ENCODE measurements at places on chromosomes 5 and 9. TPM values are rescaled to one million over a fixed set of nuclear protein-coding genes. Genes with fewer than 3 reads are reported as not detected.
A peak's percentile ranks its signal among the peaks of the same experiment; 100 is the strongest.

Gene TAF11L10
- total RNA-seq: not detected

Gene NEURL1B
- 1.2 TPM for total RNA-seq

Gene ANKRD20A1
- 1.8 TPM for total RNA-seq

Gene CCL27
- total RNA-seq: 0.78 TPM

Gene CDC42SE2
- total RNA-seq: 110 TPM

Gene TTC16
- 2.0 TPM for total RNA-seq

Gene ACTBL2
- total RNA-seq: not detected

Gene PCDHA1
- not detected for total RNA-seq

Gene ORM2
- total RNA-seq: not detected

Gene SETX
- total RNA-seq: 39.9 TPM

Gene F2RL1
- total RNA-seq: 1.9 TPM

- no peak for ATAC-seq
Observed at GRCh38 chr5:166963596-166963995, 1327.8 kb upstream of the WWC1 start.

DNA sequence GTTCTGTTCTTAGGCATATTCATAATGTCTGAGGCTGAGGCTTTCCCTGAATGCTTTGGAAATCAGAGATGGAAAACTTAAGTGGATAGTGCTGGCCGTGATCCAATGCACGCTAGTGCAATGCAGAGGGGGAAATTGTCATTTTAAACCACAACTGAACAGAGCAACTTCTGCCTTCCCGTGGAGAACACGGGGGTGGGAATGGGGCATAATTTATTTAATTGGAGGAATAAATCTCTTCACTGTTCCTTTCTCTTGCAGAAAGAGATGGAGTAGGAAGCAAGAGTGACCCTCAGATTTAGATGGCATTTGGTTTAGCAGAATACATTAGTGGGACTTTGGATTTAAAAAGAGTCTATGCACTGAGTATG is 22.9 kb upstream of the NREP start:
- no peak for ATAC-seq

DNA sequence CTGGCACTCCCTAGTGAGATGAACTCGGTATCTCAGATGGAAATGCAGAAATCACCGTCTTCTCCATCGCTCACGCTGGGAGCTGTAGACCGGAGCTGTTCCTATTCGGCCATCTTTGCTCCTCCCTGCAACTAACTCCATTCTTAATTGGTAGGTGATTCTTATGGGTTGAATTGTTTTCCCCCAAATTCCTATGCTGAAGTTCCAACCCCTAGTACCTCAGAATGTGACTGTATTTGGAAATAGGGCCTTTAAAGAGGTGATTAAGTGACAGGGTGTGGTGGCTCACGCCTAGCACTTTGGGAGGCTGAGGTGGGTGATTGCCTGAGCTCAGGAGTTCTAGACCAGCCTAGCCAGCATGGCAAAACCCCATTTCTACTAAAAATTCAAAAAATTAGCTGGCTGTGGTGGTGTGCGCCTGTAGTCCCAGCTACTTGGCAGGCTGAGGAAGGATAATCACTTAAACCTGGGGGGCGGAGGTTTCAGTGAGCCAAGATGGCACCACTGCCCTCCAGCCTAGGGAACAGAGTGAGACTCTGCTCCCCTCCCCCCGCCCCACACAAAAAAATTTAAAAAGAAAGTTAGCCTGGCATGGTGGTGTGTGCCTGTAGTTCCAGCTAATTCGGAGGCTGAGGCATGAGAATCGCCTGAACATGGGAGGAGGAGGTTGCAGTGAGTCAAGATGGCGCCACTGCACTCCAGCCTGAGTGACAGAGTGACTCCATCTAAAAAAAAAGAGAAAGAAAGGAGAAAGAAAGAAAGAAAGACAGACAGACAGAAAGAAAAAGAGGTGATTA is 25.2 kb upstream of the FOCAD start:
- ATAC-seq: peak; percentile 43

GRCh38 chr5:149999359-149999758 is 1.1 kb downstream of the TIGD6 start:
- no peak for ATAC-seq

DNA sequence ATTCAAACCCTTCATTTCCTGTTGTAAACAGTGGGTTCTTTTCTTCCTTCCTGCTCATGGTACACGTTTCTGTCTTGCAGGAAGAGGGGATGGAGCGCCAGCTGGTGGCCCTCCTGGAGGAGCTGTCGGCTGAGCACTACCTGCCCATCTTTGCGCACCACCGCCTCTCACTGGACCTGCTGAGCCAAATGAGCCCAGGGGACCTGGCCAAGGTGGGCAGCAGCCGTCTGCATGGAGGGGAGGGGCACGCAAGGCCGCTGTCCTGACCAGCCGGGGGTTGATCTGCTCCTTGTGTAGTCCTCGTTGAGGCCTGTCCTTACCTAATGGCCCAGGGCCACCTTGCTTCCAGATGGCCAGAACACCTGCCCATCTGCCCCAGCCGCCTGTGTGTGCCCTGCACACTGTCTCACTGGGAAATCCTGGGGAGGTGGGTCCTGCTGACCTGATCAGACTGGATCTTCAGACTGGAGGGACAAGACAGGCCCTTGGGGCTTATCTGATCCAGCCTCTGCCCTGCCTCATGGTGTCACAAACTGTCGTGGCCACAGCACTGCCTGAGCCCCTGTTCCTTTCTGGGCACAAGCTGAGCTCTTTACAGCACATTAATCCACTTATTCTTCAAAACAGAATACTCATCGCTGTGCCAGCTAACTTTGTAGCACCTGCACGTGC is 44.7 kb downstream of the LRSAM1 start:
- no peak for ATAC-seq

GRCh38 chr9:85421641-85422040 is 320.1 kb downstream of the AGTPBP1 start:
- ATAC-seq: no peak

GRCh38 chr5:389197-389821 is 53.7 kb upstream of the EXOC3 start:
- ATAC-seq: no peak

DNA sequence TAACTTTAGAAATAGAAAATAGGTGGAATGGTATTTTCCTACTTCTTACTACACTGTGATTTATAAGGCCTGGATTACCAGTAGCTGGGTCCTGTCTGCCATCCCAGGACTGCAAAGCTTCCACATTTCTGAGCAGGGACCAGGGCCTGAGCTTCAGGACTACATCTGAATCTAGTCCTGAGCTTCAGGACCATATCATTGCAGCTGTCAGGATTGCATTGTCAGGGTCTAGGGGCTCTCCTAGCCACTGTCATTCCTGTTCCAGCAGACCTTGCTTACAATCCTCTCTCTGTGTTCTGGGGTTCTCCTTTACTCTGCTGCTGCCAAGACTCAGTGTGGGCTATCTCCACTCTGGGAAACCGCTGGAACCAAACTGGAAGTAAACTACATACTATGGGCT is 16.3 kb downstream of the RAB3C start:
- ATAC-seq: no peak

GRCh38 chr5:97141031-97141430 is 1.4 kb downstream of the LIX1 start:
- no peak for ATAC-seq

DNA sequence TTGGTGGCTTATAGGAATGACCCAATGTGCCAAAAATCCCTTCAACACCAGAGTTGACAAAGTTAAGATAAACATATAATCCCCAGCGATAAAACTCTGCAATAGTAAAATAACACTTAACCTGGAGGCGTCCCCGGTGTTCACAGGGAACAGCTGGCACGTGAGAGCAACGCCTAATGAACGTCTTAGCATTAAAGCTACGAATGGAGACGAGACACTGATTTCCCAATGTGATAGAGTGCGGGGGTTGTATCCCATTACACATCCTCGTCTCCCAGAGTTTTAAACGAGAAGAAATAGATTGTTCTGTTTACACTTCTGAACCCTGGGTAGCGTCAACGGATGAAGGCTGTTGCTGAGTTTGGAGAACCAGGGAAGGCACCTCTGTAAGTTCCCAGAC is 57.6 kb downstream of the PTCH1 start:
- ATAC-seq: no peak

DNA sequence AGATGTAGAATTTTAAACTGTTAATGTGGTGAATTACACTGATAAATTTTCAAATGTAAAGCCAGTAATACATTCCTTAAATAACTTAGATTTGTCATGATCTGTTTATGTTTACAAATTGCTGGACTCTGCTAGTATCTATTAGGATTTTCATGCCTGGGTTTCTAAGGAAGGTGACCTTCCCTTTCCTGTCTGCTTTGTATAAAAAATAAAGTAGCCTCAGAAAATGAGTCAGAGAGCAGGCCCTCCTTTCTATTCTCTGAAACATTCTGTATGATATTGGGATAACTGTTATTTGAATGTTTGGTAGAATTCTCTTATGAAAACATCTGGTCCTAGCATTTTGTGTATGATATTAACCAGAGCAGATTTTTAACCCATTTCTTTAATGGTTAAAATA is 255.3 kb downstream of the SYK start:
- no peak for ATAC-seq

DNA sequence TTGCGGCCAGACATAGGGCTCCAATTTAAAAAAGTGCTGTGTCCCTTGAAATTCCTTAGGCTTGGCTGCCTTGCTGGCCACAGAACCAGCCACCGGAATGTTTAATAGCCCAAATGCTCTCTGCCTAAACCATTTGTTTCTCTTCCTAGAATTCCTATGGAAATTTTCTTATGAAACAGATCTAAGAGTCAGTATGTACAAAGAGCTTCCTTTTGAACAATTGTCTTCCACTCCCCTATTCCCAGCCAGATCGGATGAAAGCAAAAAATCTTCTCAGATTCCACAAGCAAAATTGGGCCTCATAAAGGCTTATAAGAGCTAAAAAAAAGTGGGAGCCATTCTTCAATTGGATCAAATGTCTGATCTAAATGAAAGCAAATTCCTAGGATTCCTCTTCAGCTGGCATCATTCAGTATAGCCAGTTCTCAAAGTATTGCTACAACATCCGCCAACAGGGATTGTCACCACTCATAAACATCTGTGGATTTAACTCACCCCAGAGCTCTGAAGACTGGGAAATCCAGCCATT is 104.3 kb downstream of the CEMIP2 start:
- ATAC-seq: no peak

GRCh38 chr5:78791501-78792100 is 143.0 kb upstream of the LHFPL2 start:
- ATAC-seq: no peak

DNA sequence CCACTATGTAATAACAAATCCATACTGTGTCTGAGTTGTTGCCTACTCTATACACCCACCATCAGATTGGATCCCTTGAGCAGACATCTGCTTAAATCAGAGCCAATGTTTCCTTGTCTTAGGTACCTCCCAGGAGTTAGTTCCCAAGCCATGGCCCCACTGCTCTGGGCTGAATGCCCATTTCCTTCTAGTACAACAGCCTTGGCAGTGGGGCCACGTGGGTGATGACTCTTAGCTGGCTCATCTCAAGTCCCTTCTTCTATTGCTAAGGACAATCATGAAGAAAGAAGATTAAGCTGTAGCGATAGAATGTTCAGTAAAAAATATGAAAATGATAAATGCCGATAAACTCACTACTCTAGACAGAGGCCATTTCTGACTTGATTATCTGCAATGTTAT is 16.6 kb downstream of the PTGR1 start:
- no peak for ATAC-seq

DNA sequence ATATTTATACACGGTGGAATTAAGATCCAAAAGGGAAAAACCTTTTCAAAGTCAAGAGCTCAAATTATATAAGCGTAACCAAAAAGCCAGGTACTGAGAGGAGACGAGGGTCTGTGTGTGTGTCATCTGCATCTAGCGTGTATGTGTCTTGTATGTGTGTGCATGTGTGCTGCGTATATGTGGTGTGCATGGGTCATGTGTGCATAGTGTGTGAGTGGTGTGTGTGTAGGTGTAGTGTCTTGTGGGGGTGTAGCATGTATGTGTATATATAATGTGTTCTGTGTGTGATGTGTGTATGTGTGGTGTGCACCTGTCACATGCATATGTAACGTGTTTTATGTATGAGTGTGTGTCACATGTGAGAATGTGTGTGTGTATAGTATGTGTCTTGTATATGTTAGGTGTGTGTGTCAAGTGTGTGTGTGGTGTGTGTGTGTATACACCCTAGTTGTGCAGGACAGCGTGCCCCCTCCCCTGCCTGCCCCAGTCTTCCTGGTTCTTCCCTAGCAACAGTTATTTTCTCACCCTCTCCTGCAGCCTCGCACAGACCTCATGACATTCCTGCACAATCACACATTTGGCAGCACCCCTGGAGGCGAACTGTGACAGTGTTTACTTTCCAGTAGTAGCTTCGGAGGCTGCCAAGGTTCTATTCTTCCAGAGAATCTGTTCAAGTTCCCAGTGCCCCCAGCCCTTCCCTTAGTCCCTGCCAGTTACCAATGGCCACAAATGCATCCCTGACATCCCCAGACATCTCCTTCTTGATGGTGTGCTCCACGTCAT is 27.1 kb upstream of the TNIP1 start:
- ATAC-seq: no peak

DNA sequence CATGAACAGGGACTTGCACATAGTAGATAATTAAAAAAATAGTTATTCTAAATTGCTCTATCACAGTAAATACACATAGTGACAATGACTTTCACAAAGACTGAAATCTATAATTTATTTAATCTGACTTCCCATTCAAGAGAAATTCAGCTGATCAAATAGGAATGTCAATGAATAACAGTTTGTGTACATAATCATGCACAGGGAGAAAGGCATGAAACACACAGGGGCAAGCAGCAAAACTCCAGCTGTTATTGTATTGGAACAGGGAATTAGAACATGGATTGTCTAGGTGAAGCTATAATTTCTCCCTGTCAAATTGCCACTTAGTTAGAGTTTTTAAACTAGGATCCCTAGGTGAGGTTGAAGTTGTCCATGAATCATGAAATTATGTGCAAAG is 99.9 kb downstream of the HCN1 start:
- no peak for ATAC-seq

DNA sequence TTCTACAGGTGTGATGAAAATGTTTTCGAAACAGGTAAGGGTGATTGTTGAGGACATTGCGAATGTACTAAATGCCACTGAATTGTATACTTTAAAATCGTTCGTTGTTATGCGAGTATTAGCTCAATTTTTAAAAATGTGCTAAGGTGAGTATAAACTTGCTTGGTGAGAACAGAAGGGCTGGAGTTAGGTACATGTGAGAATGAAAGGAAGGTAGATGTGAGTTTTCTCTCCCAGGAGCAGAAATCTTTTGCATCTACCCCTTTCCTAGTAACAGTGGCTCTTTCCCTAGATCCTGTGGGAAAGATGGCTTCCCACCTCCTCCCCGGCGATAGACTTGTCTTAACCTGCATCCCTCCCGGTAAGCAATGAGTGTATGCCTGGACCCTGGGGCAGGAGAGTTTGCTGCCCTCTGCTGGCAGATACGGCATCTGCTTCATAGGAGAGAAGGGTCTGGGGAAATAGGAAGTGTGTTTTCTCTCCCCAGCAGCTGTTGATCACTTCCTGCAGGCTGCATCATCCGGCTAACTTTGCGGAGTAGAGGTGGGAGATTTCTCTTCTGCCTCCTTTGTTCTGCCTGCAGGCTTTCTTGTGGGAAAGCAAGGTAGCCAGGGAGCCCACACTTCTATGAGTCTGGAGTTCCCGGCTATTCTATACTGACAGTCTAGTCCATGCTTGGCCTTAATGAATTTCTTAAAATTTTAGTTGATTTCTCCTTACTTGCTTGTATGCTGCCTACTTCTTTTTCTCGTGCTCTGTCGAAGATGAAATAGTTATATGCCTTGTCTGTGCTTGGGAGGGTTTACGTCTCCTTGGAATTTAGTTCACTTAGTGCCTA is 373.3 kb upstream of the SEMA6A start:
- ATAC-seq: peak; percentile 85

- no peak for ATAC-seq
Observed at GRCh38 chr9:122364783-122365150, 6.1 kb upstream of the PTGS1 start.

- peak; percentile 17 for ATAC-seq
Observed at GRCh38 chr9:20683351-20684034, 566 bp upstream of the FOCAD start.

Data from activated T-helper 17 cell treated with anti-CD3 and anti-CD28 coated beads, Interleukin-2, amount 50 U/mL, for 72 hours (primary cell).